Esophagus (tissue), 2 donors: ENCODE measurements at places on chromosomes 5 and 9. TPM values are rescaled to one million over a fixed set of nuclear protein-coding genes. Genes with fewer than 3 reads are reported as not detected.

The ANKRD18A gene
- polyA plus RNA-seq, result 1.2 TPM

The DAB2 gene
- 2.4 TPM for polyA plus RNA-seq

The IL13 gene
- not detected for polyA plus RNA-seq

The ZNF782 gene
- polyA plus RNA-seq, result 0.92 TPM

The OMD gene
- polyA plus RNA-seq, result 1.1 TPM

The GPBP1 gene
- 29.7 TPM for polyA plus RNA-seq

The SPINK9 gene
- not detected for polyA plus RNA-seq

The TEK gene
- 1.3 TPM for polyA plus RNA-seq

The PLCXD3 gene
- 0.10 TPM for polyA plus RNA-seq

The OGN gene
- 1.9 TPM for polyA plus RNA-seq

The PCDHAC2 gene
- 0.02 TPM for polyA plus RNA-seq

The TMEM141 gene
- 155 TPM for polyA plus RNA-seq

The ADGRD2 gene
- 0.02 TPM for polyA plus RNA-seq

The CMBL gene
- polyA plus RNA-seq, result 2.8 TPM

The ROR2 gene
- 1.7 TPM for polyA plus RNA-seq
